Forelimb muscle (tissue), 1 donor: ENCODE measurements at places on chromosomes 6 and 20.

DNA sequence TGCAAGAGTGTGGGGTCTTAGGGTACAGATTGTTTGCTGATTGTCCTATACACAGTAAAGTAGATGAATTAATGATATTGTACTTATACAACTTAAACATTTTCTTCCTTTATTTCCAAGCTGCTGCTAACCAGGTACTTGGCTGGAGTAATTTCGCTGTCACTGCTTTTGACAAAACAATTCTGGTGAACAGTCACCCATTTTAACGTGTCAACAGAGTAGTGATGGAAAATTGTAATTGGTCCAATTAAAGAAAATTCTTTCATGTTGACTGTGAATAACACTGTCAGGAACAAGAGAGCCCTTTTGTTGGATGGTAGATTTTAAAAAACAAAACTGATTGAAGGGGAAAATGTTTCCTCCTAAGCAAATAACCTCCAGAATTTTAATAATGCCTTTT lies 26.4 kb upstream of the MROH8 start:
- no peak for DNase-seq

DNA sequence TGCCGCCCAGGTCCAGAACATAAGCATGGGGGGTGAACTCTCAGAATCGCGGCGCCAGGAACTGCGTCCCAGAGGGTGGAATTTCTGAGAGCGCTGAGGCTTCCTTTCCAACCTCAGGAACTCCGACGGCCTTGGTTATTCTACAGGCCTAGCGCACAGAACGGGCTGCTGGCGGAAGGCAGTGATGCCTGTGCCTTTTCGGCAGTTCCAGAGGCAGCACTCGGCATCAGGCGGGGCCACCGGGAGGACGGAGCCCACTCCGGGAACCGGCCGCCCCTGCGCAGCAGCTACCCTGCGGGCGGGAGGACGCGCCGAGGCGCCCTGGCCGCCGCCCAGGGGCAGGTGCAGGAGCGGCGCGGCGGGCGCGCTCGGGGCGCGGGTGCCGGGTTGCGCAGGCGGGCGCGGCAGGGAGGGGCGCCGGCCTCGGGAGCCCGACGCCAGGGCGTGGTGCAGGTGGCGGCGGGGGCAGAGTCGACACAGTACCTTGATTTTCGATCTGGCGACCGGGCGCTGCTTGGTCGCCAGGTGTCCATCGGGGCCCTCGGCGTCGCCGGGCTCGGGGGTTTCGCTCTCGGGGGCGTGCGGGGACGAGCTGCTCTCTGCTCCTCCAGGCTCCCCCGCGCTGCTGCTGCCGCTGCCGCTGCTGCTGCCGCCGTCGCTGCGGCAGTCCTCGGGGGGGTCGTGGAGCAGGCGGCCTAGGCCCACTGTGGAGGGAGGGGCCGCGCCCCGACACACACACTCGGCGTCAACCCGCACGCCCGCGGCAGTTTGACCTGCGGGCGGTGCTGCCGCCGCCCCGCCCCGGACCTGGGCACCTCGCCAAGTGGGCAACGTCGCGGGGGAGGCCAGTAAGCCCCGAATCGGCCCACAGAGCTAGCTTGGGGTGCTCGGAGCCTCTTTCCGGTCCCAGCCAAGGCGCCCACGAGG lies 1.3 kb downstream of the OVOL2 start:
- DNase-seq, result no peak

GRCh38 chr6:82584194-82584695 lies 220.6 kb downstream of the TPBG start:
- no peak for DNase-seq

GRCh38 chr6:105510746-105511145 lies 107.9 kb upstream of the PREP start:
- DNase-seq, result no peak

- DNase-seq, result no peak
Observed at GRCh38 chr6:159092631-159093030, 47.8 kb upstream of the TAGAP start.

GRCh38 chr6:124285146-124285545 lies 481.5 kb downstream of the NKAIN2 start:
- no peak for DNase-seq

- no peak for DNase-seq
Observed at GRCh38 chr6:163526346-163526745, 111.8 kb downstream of the QKI start.

GRCh38 chr20:3751675-3752385 lies 15.7 kb downstream of the ADISSP start:
- DNase-seq, result no peak

DNA sequence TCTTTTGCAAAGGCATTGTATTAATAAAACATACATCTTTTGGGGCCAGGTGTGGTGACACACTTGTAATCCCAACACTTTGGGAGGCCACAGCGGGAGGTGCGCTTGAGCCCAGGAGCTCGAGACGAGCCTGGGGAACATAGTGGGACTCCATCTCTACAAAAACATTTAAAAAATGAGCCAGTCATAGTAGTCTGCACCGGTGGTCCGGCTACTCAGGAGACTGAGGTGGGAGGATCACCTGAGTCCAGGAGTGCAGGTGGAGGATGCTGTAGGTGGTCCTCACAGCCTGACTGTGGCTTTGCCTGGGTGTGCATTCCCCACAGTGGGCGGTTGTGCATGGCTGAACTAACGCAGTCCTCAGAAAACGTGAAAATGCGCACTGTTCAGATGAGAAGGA lies 162.5 kb downstream of the DLL1 start:
- DNase-seq, result no peak

- no peak for DNase-seq
Observed at GRCh38 chr6:124962639-124963415, 590 bp downstream of the RNF217 start.

DNA sequence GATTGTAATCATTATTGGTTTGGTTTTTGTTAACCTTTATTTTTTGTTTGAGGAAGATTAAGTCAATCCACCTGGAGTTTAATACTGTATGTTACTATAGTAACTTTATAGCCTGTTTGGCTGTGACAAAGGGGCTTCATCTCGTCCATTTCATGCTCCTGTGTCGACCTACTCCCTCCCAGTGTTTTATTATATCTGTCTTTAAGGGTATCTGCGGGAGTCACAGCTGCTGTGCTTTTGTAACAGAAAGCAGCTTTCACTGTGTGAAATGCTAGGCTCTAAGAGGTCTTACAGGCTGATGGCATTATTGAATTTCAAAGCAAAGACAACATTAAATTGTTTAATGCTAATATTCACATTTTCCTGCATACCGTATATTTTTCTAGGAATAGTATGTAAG lies 698.0 kb upstream of the POU3F2 start:
- no peak for DNase-seq

DNA sequence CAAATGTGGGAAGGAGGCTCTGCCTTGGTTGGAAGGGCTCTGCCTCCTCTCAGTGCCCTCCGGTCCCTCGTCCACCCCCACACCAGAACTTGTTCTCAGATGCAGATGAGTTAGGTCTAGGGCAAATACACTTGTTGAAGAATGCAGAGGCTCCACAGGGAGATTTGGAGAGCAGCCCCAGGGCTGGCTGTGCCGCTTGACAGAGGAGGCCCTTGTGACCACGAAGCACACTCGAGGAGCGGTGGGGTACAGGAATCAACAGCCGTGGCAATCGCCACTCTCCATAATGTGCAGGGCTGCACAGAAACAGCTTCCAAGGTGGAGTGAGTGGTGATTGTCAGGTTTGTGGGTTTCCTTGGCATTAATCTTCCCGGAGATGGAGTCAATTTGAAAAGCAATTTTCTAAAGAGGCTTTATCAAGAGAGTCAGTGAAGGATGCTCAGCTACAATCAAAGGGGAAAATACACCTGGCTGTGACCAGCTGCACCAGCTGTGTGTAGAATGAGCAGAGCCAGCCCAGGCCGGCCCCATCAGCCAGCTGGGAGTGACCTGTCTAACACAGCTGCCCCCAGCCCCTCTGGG lies 59.5 kb downstream of the BFSP1 start:
- no peak for DNase-seq

DNA sequence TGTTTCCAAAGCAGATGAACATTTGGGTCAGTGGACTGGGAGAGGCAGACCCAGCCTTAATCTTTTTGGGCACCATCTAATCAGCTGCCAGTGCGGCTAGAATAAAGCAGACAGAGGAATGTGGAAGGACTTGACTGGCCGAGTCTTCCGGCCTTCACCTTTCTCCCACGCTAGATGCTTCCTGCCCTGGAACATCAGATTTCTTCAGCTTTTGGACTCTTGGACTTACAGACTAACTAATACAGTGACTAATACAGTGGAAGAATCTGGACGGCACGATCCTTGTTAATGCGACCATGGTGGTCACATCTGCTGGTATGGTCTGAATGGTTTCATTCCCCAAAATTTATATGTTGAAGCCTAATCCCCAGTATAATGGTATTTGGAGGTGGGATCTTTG lies 122.6 kb upstream of the NXT1 start:
- no peak for DNase-seq

DNA sequence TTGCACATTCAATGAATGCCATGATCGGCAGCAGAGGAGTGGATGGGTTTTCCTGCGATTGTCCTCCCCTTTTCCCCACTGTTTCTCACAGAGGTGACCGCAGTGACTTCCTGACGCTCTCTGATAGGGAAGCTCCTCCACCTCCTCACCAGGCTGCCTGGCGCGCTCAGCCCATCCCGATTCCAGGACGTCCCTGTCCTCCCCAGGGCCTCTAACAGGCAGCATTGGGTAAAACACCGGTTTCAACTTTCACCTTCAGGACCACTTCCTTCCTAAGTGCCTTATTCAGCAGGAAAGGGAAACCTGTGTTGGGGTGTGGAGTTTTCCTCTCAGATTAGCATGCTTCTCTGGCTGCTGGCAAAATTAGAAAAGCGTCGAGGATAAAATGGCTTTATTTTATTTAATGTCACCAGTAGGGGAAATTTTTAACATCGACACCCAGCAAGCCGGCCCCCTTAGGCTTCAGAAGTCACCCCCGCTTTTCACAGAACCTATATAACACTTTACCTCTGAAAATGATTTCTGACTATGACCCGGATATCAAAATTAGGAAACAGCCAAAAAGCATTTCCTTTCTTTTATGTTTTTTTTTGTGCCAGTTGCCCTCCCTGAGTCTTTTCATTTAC lies 570.4 kb upstream of the GJE1 start:
- no peak for DNase-seq

DNA sequence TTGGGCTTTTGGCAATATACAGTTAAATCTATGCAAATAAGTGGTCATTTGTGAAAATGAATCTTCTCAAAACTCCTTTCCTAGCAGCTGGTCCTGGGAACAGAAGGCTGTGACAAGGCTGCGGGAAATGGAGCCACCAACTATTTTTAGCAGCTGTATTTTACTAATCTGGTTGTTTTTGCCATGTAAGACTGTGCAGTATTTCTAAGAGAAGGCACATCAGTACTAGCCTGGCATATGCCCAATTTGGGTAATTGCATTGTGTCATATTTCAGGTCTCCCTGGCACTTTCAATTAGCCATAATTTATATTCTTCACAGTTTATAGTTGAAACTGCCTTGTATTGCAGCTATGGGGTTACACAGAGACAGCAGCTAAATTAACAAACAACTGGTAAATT lies 109.6 kb downstream of the MANEA start:
- DNase-seq, result no peak

- no peak for DNase-seq
Observed at GRCh38 chr6:114650891-114651290, 308.1 kb upstream of the HS3ST5 start.

- DNase-seq, result no peak
Observed at GRCh38 chr20:17012546-17013226, 214.2 kb upstream of the PCSK2 start.
